ENCODE measurements at places on chromosomes 6 and 20.

- peak; percentile 85 for DNase-seq
Observed at GRCh38 chr6:138577151-138577915, 78.0 kb upstream of the NHSL1 start.

GRCh38 chr6:15254070-15254975 lies 8.5 kb downstream of the JARID2 start:
- DNase-seq, result no peak

- no peak for DNase-seq
Observed at GRCh38 chr6:124613031-124613430, 349.2 kb upstream of the RNF217 start.

DNA sequence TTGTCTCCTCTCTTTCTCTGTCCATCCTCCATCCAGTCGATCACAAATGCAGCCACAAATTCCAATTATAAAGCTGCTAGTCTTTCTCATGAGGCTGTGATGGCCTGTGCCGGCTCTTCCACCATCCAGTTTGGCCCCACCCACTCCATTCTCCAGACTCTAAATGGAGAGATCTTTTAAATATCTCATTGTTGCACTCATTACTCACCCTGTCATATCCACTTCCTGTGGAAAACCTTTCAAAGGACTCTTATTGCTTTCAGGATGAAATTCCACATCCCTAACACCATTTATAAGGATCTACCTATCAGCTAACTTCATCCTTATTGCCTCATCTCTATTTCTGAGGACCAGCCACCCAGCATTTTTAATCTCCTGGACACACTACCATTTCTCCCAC lies 70.6 kb downstream of the NRN1 start:
- DNase-seq, result no peak

GRCh38 chr6:19866173-19866984 lies 29.2 kb downstream of the ID4 start:
- DNase-seq, result no peak

- no peak for DNase-seq
Observed at GRCh38 chr6:39790772-39791171, 1.4 kb upstream of the DAAM2 start.

DNA sequence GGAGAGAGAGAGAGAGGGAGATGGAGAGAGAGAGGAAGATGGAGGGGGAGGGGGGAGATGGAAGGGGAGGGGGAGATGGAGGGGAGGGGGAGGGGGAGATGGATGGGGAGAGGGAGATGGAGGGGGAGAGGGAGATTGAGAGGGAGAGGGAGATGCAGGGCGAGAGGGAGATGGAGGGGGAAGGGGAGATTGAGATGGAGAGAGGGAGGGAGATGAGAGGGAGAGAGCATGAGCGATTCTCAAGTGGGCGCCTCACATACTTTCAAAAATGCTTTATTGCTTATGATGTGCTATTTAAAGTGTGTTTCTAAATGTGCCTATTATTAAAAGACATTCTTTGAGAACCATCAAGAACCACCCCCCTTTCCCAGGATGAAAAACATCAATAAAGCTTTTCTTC lies 43.7 kb upstream of the DACT2 start:
- no peak for DNase-seq

DNA sequence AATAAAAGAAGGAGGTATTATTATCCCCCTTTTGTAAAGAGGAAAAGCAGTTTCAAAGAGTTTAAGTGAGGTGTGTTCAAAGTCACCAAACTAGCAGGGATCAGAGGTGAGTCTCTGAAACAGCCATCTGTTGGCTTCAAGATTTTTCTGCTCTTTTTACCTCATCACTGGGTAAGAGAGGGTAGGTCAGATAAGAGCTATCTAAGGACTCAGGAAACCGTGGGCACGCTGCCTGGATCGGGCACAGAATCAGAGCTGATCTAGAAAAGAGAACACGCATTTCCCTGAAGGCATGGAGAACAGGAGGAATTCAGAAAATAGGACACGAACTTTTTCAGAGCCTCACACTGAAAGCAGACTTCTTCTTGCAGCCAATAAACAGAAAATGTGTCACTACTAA lies 65.8 kb upstream of the LY86 start:
- DNase-seq, result no peak

- no peak for DNase-seq
Observed at GRCh38 chr20:3997446-3997845, 17.9 kb downstream of the RNF24 start.

GRCh38 chr6:36232172-36232571 lies 35.6 kb downstream of the BRPF3 start:
- no peak for DNase-seq

DNA sequence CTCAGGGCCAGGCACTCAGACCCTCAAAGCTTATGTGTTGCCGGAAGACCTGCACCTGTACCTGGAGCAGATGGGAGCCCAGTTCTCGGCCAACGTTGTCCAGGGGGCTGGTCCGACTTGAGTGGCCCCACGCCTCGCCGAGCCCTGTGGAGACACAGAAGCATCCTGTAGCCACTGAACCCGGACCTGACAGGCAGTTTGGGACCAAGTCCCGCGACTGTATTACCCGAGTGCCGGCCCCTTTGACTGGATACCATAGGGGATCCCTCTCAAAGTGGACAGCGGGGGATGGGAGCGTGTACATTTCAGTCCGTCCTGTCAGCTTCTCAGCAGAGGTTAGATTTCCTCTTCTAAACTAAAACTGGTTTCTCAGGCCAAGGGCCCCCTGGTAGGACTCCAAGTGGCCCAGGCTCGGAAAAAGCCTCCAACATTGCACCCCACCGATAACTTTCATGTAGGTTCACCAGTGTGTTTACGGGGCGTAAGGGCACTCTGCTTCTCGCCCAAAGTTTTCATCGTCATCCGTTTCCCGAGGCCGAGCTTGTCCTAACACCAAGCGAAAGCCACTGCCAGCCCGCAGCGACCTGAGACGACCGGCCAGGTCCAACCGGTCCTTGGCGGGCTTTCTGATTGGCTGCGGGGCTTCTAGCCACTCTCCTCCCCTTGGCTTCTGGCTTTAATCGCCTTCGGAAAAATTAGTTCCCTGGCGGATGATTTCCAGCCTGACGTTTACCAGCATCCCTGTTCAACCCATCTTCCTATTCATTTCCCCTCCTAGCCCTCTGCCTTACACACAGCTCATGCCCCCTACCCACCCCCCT lies 10.8 kb downstream of the SIM1 start:
- no peak for DNase-seq

GRCh38 chr6:106216527-106216926 lies 109.0 kb downstream of the ATG5 start:
- no peak for DNase-seq

DNA sequence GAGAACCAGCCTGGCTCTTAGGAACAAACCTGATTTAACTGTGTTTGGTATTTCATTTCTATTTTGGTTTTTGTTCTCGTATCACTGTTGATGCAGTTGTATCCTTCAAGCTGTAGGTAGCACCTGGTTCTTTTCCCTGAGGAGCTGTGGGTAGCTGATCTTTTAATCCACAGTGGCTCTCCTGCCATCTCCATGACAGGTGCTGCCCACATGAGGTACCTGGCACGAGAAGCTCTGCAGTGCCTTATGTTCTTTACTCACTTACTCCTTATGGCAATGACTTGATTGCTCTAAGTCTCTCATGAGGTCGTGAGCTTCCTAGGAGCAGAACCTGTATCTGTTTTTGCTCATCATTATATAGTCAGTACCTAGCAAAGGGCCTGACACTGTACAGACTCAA lies 74.3 kb upstream of the EMILIN3 start:
- DNase-seq, result no peak

- no peak for DNase-seq
Observed at GRCh38 chr6:11459079-11459610, 78.4 kb upstream of the TMEM170B start.

- peak; percentile 60 for DNase-seq
Observed at GRCh38 chr6:28880894-28881780, 42.6 kb downstream of the TRIM27 start.

- DNase-seq, result no peak
Observed at GRCh38 chr6:33166363-33166762, 25.9 kb downstream of the COL11A2 start.

DNA sequence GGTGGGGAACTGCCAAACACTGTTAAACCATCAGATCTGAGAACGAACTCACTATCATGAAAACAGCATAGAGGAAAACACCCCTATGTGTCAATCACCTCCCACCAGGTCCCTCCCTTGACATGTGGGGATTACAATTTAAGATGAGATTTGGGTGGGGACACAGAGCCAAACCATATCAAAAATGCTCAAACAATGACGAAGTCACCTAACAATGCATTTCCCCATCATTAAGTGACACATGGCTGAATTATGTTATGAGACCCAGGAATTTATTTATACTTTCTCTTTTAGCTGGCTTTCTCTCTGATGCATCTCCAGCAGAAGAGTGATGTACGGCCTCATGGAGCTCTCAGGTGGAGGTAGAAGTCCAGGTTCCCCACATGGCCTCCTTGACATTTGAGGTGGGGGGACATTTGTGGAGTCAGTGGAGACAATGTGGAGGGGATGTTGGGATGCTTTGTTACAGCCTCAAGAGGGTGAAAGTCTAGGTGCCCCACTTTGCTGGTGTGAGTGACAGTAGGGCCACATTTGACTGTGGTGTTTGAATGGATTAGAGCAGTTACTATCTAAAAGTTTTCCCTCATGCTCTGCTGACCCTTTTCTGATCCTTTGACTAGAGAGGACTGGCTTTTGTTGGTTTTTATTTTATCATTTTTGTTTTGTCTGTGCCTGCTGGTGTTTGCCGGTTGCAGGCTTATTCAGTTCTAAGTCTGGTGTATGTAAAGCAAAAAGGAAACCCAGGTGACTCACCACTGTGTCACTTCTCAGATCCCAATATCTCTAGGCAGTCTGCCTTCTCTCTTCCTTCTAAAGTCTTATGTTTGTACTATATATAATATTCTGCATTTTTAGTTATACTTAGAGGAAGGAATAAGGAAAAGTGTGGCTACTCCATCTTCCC lies 18.5 kb upstream of the DCBLD1 start:
- DNase-seq, result no peak

DNA sequence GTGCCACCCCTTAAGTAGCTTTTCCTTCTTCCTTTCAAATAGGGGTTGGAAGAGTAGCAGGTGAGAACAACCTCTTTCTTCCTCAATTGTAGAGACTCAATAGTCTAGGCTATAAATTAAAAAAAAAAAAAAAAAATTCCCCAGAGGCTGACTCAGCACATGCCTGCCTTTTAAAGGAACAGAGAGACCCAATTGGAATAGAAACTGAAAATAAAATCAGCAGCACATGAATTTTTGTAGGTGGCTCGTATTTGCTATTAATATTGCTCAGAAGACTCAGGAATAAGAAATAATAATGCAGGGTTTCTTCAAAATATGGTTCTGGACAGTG lies 19.3 kb downstream of the TOP1 start:
- no peak for DNase-seq

- no peak for DNase-seq
Observed at GRCh38 chr6:12113190-12113577, 101.1 kb downstream of the HIVEP1 start.

GRCh38 chr6:15994814-15995459 lies 133.9 kb upstream of the MYLIP start:
- no peak for DNase-seq

DNA sequence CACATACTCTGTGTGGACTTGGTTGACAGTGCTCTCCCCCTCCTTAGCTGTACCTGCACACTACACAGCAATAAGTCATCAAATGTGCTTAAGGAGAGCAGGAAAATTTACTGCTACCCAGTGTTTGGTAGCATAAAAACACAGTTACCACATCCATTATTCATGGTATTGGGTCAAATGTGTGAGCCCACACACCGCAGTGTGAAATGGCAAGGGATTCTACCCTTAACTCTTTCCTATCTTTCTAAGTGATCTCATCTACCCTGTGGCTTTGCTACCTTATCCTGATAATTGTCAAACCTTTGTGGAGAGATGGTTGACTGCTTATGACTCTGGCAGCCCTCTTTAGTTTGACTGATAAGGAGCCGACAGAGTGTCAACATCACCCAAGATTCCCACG lies 47.6 kb downstream of the STX11 start:
- DNase-seq, result no peak

DNA sequence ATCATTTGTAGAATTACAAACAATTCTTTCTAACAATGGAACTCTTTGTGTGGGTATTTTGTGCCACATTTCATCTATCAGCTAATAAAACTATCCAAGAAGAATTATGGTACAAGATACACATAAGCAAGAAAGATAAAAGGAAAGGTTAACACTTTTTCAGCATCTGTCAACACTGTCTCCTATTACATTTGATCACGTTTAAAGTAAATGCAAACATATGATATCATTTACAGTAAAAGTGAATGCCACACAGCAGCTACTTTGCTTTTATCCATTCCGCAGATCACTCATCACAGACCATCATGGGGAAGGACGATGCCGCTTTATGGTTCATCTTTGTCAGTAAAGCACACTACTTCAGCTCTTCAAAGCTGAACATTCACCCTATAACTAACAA lies 456.4 kb upstream of the MANEA start:
- DNase-seq, result peak; percentile 4

DNA sequence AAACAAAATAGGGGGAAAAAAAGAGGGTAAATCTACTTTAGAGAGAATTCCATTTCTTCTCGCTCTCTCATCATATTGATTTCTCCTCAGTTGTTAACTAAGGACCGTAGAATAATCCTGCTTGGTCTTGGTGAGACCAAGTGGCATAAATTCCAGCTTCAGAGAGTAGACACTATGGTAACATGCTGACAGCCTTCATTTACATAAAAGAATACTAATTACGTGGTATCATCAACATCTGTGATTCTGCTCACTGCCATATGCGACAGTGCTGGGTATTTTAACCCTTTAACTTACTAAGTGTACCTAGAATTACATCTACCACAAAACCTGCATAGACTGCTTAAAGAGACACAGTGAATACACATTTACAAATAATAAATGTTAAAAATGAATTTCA lies 27.1 kb downstream of the TOMM6 start:
- DNase-seq, result no peak

DNA sequence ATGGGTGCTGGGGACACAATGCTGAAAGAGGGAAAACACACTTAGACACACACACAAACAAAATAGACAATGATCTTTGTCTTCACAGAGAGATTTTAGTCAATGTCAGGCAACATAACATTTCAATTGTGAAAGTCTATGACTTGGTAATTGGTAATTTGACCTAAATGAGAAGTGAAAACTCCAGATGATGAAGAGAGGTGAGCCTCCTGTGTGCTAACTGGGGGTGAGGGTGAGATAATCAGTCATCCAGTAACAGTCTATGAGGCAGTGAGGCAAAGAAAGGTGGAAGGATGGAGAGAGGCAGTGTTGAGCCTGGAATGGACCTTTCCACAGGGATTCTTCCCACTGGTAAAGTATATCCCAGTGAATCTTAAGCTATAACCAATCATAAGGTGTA lies 744.2 kb downstream of the MAFB start:
- DNase-seq, result no peak
